MCF 10A (cell line): ENCODE measurements at places on chromosomes 1 and 21. TPM values are rescaled to one million over a fixed set of nuclear protein-coding genes. Genes with fewer than 3 reads are reported as not detected.

DNA sequence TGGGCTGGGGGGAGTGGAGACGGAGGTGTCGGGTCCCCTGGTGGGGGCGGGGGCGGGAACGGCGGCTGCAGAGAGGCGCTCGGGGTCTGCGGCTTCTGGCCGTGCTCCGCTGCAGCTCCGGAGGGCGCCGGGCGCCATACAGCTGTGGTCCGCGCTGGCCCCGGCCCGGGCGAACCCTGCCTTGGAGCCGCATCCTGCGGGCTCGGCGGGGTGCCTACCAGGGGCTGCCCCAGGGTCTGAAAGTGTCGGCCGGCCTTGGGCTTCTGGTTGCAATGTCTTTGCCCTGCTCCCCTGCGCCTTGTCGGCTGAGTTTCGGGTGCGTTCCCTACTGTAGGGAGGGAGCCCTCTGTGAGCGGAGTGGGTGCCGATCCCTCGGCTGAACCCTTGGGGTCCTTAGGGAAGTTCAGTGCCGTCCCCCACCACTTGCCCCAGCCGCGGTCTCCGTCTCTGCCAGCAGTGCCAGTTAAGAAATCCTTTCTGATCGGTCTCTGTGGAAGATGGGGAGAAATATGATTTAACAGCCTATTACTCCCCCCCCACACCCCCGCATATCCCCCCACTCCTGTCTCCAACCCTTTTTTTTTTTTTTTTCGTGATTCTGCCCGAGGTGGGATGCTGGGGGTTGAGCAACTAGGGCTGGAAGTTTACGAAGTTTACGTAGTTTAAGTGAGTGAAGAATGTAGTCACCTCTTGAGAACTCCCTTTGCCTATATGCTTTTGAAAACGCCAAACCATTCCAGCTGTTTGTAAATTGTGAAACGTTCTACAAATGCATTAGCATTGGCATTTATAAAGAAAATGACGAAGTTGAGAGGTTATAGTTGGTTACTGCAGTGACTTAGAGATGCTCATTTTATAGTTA is 588 bp downstream of the NEXN start:
- DNase-seq = peak; percentile 53

The LEFTY1 gene
- not detected in 2 replicates for total RNA-seq

DNA sequence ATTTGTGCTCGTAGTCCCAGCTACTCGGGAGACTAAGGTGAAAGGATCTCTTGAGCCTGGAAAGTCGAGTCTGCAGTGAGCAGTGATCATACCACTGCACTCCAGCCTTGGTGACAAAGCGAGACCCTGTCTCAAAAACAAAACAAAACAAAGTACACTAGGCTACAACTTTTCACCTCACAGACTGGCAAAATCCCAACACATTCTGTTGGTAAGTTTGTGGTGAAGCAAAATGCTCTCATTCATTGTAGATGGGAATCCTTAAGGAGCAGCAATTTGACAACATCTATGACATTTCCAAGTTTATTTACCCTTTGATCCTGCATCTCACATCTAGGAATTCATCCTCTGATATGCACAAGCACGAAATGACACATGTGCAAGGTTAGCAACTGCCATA is 20.2 kb upstream of the SLC1A7 start:
- DNase-seq = no peak

GRCh38 chr1:204980840-204981405 is 62.1 kb upstream of the CNTN2 start:
- DNase-seq = no peak

DNA sequence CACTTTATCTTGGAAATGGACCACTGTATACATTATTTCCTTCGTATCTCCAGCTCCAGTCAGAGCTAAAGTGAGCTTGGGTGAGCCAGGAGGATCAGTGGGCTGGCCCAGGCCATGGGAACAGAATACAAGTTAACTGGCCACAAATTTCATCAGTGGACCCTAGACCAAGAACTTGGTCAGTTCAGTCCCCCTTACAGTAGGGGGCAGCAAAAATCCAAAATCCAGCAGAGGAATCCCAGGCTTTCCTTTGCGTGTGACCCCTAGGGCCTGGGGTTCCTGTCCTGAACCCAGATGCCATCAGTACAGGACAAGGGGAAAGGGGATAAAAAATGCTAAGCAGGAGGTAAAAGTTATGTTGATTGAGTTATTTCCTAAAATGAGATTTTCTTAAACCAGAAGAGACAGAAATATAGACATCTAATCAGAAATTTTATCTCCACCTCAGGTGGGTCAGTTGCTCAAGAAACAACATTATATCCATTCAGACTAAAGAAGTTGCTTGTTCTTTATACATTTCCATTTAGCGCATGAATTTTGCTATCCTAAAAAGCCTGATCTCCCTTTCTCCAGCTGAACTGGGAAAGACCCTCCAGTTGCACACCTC is 24.1 kb upstream of the LCE5A start:
- peak; percentile 51 for DNase-seq

DNA sequence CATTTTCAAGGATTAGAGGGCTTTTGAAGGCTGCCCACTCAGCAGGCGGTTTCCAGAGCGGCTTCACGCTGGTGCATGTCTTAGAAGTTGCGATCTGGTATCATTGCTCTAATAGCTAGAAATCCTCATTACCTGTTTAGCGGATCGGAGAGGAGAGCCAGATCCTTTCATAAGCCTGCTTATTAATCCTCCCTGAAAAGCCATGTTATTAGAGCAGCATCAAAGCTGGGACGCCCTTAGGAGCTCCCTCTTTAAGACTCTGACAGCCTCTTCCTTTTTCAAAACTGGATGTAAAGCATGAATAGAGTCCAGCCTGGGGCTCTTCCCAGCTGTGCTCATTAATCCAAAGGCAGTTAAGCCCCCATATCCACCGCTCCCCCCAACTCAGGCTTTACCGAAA is 13.9 kb upstream of the CTSE start:
- no peak for DNase-seq

- peak; percentile 40 for DNase-seq
Observed at GRCh38 chr1:47722909-47723580, 274.1 kb downstream of the TRABD2B start.

GRCh38 chr1:15033264-15033663 is 120.3 kb upstream of the TMEM51 start:
- DNase-seq = peak; percentile 15

DNA sequence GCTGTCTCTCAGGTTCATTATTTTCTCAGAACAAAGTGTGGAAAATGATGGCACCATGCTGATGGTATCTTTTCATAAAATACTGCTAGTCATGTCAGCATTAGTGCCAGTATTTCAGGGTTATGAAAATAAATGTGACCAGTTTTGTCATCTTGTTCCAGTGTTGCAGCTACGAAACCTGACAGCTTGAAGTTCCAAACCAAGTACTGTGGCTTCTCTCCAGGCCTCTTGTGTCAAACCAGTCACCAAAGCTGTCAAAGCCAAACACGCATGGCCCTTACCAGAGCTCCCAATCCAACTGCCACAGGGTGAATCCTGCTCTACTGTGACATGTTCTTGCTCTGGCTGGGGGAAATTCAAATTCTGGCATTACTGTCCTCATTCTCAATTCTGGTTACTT is 20.7 kb upstream of the EXO1 start:
- no peak for DNase-seq

DNA sequence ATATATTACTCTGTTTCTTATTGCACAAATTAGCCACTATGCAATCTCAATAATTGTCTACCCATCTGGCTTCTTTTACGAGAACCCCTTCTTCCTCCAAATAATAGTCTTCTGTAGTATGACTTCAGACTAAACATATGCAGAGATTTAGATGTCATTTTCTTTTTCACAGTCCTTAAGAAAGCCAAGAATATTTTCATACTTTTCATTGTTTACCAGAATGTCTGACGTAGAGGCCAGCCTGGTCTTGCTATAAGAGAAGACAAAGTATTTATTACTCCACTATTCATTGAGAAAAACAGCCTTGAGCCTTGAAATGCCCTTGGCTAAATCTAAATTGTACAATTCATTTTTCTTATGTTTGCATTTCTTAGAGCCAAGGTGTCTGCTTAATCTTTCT is 714.9 kb upstream of the CXADR start:
- DNase-seq = no peak

- DNase-seq = no peak
Observed at GRCh38 chr1:1625404-1625775, 6.6 kb upstream of the MMP23B start.

The TMEM269 gene
- 0.17 TPM in 1 of 2 replicates, not detected in the other for total RNA-seq

DNA sequence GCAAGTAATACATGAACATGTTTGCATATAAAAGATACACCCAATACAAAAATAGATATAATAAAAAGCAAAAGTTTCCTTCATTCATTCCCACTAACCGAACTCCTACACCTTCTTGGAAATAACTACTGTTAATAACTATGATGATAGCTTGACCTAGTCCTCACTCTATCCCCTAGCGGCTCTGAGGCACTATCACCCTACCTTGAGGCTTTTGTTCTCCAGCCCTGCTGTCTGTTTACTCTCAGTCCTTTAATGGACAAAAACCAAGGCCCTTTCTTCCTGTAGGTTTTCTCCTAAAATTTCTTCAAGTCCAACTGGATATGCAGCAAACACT is 186.6 kb downstream of the SLC35F3 start:
- no peak for DNase-seq

The CD244 gene
- not detected in 2 replicates for total RNA-seq

The VHLL gene
- total RNA-seq = 0.49 TPM in 1 of 2 replicates, not detected in the other

DNA sequence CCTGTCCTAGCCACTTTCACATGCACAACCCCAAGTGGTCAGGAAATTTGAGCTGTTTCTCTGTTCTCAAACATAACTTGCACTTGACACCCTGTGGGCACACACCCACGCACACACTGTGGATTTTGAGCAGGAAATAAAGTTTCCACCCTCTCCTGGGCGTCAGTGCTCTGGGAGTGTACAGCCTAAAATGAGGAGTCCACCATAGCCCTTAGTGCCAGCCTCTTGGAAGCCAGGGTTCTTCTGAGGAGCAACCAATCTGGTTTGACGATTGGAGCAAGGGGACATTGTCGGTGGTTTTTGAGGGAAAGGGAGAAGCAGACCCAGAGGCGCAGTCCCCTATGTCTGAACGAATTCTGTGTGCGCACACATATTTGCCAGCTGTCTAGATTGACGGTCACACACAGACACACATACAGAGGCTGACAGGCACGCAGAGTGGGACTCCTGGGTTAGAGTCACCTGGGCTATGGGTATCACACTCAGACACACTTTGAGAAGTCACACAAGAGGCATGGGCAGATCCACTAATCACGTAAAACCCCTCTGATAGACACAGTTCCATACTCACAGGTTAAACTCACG is 2.7 kb downstream of the DMBX1 start:
- DNase-seq = no peak

DNA sequence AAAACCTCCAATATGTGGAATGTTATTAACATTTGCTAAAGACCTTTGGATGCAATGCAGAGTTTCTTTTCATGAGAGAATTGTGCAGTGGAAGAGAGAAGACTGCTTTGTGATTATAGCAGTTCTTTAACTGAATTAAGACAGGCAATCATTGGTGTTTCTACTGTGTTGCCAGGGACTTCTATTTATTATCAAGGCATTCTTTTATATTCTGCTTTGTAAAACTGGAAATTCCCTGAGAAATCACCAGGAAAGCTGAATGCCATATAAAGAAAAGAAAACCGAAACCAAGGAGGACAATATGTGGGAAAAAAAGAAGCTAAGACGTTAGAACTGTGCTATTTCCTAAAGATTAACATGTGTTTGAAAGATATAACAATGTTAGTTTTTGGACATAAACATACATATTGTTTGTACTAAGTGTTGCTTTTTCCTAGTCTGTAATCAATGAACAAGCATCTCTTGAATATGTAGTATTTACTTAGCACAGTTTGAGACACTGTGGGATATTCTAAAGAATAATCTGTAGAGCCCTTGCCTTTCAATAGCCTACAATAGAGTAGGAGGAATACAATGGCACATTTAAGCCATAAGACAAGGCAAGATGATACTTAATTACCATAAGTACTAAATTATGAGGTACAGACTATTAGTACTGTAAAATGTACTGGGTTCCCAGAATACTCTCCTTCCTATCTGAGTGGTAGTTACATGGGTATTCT is 47.1 kb downstream of the EXTL2 start:
- DNase-seq = peak; percentile 9

GRCh38 chr1:211281320-211282022 is 22.3 kb downstream of the RCOR3 start:
- DNase-seq = no peak

The ETNK2 gene
- total RNA-seq = 6.7 and 9.5 TPM in 2 replicates

DNA sequence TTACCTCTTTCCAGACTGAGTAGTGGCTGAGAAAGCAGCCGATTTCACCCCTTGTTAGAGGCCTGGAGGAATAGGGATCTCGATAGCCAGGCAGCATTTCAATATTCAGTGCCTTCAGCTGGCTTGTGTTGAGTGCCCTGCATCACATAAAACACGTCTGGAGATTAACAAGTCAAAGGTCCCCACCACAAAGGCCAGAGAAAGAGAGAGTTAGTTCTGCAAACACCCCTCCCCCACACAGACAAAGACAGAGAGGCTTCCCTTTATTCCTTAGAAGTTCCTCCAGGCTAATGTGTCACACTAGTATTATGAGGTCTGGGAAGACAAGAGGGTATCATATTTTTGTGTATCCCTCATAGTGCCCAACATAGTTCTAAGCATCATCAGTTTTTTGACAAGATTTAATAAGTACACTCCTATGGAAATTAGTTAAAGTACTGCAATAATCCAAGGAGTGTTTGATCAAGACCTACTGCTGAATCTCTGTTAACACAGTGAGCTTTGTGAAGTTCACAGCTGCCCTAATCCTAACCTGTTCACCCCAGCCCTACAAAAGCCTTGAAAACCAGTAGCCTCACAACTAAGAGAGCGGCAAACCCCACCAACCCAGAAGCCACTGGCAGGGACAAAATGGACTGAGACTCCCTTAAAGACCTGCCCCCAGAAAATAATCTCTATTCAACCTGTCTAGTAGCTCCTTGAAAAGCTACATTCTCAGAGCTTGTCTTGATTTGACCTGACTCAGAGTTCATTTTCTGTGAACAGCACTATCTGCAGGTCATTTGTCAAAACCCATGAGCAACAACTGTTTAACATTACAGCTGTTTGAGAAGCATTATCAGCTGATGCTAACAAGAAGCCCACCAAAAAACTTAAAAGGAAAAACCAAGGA is 91.9 kb downstream of the COLGALT2 start:
- no peak for DNase-seq

DNA sequence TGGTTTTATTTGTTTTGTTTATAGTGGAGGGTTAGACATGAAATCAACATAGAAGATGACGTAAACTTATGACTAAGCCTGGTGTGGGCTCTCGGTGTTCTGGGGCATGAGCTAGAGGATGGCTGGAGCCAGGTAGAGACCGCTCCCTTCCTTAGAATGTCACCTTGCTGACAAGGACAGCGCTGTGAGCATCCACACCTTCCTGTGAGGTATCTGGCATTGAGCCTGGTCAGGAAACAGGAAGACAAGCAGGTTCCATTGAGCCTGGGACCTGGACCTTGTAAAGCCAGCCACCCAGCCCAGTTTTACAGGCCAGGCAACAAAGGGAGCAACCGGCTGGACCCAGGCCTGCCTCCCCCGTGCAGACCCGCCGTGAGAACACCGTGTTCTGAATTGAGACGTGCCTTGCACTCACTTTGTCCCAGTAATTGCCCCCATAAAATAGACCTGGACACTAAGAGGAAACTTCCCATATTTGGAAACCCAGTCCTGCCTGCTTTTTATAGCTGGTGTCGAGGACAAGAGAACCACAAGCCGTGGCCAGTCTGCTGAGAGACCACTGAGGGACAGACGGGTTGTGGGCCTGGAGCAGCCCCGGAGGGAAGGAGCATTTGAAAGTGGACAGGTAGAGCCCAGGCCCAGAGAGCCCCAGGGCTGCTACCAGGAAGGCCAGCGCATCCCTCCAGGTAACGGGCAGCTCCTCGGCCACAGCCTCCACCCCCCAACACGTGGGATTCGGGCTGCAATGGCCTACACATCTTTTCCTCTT is 78.0 kb downstream of the PDE9A start:
- DNase-seq = peak; percentile 83

The ADAM30 gene
- not detected in 2 replicates for total RNA-seq

The C1orf87 gene
- total RNA-seq = not detected in 2 replicates
